Mesothelial cell of epicardium (in vitro differentiated cells): ENCODE measurements at places on chromosomes 7 and 10.

DNA sequence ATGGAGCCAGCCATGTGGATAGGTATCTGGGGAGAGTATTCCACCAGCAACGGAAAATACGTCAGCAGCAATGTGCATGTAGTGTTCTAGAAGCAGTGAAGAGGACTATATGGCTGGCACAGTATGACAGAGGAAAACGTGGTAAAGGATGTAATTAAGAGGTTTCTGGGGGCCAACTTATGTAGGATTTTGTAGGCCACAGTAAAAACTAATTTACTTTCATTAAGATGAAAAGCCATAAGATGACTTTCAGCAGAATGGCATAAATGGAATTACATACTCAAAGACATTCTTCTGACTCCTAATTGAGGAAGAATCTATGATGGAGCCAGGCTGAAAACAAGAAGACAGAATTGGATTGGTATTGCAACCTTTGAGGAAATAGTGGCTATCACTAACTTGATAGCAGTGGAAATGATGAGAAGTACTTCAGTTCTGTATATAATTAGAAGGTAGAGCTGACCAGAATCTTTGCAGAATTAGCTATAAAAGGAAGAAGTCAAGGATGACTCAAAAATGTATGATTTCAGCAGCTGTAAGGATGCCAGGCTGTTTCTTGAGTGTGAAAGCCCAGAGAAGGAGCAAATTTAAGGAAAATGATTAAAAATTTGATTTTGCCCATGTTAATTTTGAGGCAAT, 156.7 kb downstream of the MBL2 start:
- no peak for DNase-seq

- no peak for DNase-seq
These were observed 55.2 kb upstream of the DKK1 start for GRCh38 chr10:52258799-52259425.

DNA sequence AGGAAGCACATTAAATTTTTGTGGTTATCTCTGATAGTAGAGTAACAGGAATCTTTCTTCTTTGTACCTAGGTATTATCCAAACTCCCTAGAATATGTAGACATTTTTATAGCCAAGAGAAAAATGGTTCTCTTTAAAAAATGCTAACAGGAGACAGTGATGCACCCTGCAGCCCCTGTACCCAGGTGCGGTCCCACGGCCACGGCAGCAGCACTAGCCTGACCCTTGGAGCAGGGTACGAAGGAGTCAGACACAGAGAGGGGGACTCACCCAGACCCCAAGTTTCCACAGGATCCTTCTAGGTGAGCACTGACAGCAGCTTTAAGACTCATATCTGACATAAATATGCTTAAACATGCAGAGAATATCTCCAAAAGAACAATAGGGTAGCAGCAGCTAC, 60.4 kb downstream of the NUDCD3 start:
- DNase-seq, result no peak

- no peak for DNase-seq
These were observed 52.7 kb downstream of the GNA12 start for GRCh38 chr7:2791390-2791789.

DNA sequence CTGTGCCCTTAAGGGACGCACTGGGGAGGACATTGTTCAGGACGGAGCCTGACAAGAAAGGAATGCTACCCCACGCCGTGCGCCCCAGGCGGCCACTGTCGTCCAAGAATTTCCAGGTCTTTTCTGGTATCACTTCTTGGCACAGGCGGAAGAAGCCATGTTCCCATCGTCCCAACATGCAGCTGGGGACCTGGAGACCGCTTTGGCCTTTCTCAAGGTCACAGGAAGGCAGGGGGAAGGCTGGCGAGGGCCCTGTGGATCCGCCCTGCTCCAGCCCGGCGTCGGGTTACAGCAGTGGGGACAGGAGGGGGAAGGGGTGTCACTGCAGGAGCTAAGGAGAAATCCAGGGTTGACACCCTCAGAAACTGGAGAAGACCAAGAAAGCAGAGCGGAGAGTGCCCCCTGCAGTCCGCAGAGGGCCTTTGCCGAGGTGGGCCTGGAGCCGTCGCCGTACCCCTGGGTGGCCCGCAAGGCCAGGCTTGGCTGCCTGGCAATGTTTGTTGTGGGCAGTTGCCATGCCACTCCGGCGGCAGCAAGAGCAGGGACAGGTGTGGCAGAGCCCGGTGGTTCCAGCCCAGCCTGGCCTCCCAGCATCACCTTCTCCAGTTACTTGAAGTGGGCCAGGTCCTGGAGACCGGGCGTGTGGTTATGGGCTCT, 104.1 kb downstream of the LHPP start:
- DNase-seq, result no peak

DNA sequence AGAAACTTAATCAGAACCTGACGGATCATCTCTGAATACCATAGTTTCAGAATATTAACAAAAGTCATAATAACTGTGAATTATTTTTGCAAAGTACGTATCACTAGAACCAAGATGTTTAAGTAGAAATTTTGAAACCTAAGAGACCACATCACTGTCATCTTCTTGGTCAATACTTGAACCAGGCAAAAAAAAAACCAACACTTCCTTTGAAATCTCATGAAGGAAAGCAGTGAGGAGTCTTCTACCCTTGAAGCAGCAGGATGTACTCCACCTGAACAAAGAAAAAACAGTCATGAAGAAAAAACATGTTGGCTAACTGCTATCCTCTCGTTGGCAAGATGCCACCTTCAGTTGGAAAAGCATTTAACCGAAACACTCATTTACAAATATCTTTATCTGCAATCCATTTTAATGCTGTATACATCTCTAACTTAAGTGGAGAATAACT, 82.4 kb downstream of the SRPK2 start:
- no peak for DNase-seq

DNA sequence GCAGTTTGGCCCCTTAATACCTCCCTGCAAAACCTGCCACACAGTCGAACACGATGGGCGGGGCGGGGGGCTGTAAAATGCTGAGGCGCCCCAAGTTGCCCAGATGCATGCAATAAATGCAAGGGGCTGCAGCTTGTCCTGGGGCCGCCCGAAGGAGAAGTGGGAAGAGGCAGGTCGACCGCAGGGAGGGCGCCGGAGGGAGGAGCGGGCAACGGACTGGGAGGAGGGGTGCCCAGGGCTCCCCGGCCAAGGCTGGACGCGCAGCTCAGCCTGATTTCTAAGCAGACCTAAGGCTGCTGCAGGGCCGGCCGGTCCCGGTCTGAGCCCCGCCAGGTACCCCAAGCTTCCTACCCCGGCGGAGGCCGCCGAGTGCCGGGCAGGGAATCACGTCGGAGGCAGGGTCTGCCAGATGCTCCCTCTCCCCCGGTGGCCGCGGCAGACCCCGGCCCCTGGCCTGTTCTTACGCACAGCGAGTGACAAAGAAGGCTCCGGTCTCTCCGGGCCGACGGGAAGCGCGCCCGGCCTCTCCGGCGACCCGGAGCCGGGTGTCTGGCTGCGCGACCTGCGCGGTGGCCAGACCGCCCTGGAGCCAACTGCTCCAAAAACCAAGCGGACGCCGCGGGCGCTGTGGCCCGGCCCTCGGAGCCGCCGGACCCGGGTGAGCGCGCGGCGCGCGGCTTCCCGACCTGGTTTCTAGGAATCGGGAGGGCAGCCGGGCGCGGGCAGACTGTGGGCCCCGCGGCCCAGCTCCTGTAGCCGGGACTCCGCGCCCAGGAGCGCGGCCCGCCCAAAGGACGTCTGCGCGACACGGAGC, 744 bp upstream of the EBF3 start:
- DNase-seq, result no peak

DNA sequence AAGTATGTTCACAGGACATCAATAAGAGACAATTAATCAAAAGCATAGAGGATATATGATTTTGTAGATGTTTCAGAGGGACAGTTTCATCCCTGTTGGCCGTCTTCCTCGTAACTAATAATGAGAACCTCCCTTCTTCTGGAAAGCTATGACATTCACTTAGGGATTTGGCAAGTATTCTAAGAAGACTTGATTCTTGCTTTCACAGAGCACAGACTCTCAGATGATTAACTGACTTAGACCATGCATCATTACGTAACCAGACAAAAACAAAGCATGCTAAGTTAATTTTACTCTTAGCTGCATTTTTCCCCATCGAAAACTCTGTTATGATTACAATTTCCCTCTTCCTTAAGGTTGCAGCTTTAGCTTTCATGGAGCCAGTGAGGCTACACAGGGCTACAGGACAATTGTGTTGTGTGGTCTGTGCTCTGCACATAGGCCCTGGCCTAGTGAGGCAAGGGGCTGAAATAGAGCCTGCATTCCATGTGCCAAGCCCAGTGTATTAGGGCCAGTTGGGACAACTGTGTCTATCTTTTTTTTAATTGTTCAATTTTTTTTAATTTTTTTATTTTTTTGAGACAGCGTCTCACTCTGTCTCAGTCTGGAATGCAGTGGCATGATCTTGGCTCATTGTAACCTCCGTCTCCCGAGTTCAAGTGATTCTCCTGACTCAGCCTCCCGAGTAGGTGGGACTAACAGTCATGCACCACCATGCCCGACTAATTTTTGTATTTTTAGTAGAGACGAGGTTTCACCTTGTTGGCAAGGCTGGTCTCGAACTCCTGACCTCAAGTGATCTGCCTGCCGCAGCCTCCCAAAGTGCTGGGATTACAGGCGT, 105.3 kb downstream of the PLXDC2 start:
- DNase-seq, result no peak

- DNase-seq, result no peak
These were observed 524.8 kb downstream of the GRM8 start for GRCh38 chr7:126727930-126728391.

DNA sequence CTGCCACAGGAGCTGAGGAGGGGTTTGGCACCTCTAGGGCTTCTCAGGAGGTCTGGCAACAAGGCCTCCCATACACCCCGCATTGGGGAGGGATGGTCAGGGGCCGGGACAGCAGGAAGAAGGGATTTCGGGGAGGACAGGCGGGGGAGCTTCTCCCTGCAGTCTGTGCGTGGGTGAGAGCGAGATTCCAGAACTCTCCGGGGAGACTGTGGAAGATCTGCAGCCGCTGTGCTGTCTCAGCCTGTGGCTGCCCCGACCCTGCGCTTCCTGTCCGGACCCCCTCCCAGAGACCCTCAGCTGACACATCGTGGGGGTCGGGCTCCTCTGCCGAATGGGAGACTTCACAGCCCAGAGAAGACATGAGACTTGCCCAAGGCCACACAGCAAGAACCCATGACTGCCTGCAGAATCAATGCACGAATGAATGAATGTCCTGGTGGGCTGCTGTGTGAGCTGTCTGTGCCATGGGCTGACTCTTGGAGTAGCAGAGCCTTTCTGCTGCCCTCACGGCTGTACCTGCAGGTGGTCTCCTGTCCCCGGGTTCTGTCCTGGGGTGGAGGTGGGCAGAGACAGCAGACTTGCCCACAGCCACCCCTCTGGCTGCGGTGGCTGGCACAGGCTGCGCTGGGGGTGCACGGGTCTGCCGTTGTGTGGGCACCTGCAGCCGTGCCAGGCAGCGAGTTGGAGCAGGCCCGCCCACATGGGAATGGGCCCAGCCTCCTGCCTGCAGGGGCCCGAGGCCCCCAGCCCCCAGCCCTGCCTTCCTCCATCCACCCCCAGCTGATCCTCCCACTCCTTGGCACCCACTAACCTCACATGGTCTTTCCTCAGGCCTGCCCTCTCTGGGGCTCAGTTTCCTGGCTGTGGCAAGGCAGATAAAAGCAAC, 16.3 kb upstream of the LFNG start:
- DNase-seq, result no peak

DNA sequence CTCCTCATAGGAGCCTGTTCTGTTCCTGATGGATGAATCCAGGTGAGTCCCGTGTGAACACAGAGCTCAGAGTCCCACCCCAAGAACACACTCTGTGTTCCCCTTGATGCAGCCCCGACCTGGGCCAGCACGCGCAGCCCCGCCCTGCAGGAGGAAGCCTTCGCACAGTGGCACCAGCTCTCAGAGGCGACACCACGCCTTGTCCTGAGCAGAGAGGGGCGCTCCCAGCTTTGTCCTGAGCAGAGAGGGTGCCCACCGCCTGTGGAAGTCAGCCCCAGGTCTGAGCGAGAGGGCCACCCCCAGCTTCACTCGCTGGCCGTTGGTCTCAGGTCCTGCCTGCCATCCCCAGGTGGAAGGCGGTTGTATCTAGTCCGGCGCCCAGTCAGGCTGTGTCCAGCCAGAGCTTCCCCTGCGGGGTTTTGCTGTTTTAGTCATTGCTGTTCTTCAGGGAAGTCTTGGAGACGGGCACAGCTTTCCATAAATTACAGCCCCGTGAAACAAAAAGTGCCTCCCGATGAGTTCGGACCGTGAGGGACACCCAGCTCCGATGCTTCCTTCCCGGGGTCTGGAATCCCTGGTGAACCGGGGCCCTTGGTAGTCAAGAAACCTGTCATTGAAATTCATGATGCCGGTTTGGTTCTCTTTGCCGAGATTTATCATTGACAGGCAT, 43.6 kb downstream of the NKX6-2 start:
- DNase-seq, result no peak

- no peak for DNase-seq
These were observed 52.3 kb upstream of the PRR15 start for GRCh38 chr7:29511337-29511736.
